Prostate gland (tissue), 2 donors: ENCODE measurements at places on chromosomes 7 and 10. TPM values are rescaled to one million over a fixed set of nuclear protein-coding genes. Genes with fewer than 3 reads are reported as not detected.

DNA sequence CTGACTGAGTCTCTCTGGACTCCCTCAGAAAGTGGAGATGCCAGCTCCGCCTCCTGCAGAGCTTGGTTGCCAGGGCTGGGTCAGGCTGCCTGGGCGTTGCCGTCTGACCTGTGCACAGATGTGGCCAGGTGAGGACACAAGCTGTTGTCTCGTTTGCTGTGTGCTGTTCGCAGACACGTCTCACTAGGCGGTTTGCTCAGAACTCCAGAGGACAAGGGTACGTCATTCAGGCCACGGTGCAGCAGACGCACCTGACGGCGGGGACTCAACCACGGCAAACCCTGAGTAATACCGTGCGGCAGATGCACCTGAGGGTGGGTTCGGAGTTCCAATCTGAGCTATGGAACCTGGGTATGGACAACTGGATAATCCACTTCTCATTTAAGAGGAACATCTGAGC lies 11.7 kb downstream of the GPER1 start:
- DNase-seq: no peak

GRCh38 chr7:143049362-143049761 lies 2.8 kb upstream of the OR6V1 start:
- no peak for DNase-seq

GRCh38 chr10:101575580-101576210 lies 12.4 kb downstream of the POLL start:
- no peak for DNase-seq

- DNase-seq: no peak
Measured at GRCh38 chr10:80090121-80090520, 11.7 kb downstream of the TMEM254 start.

GRCh38 chr10:126247446-126247975 lies 140.8 kb downstream of the ADAM12 start:
- no peak for DNase-seq

GRCh38 chr7:156823435-156823834 lies 69.5 kb downstream of the LMBR1 start:
- DNase-seq: no peak

Gene FIS1
- total RNA-seq: 256 TPM

Gene NYAP1
- total RNA-seq: 0.73 TPM
